ENCODE measurements at places on chromosomes 5 and 9. TPM values are rescaled to one million over a fixed set of nuclear protein-coding genes. Genes with fewer than 3 reads are reported as not detected.

Gene ZNF454
- total RNA-seq, result 6.9 TPM

Gene FRMPD1
- 2.1 TPM for total RNA-seq

Gene DCANP1
- not detected for total RNA-seq

Gene C9orf50
- 0.70 TPM for total RNA-seq

Gene CCDC183
- total RNA-seq, result 3.1 TPM

All from metanephros (tissue), 2 donors.